Thoracic aorta (tissue), 2 donors: ENCODE measurements at places on chromosomes 7 and 10. TPM values are rescaled to one million over a fixed set of nuclear protein-coding genes. Genes with fewer than 3 reads are reported as not detected.

JCAD gene
- 46.3 TPM for total RNA-seq

DPYSL4 gene
- total RNA-seq = not detected

BET1 gene
- total RNA-seq = 8.3 TPM

- no peaks in the 10 kb centered on the region for H3K27me3 ChIP-seq
- no peak overlapping the region for H3K4me3 ChIP-seq
- DNase-seq = no peak
- no peaks in the 10 kb centered on the region for H3K36me3 ChIP-seq
Measured at GRCh38 chr7:55593515-55594318, 21.4 kb upstream of the VOPP1 start.

GRCh38 chr10:85407088-85407487 lies 959.5 kb downstream of the GRID1 start:
- no peak overlapping the region for H3K27ac ChIP-seq
- H3K36me3 ChIP-seq = no peaks in the 10 kb centered on the region
- H3K4me1 ChIP-seq = no peaks in the 10 kb centered on the region
- no peak for DNase-seq
- no peak overlapping the region for H3K4me3 ChIP-seq
- no peaks in the 10 kb centered on the region for H3K27me3 ChIP-seq

- no peak overlapping the region for H3K27ac ChIP-seq
- no peaks in the 10 kb centered on the region for H3K27me3 ChIP-seq
- peaks cover 18% of the 10 kb centered on the region for H3K36me3 ChIP-seq
- DNase-seq = no peak
Measured at GRCh38 chr7:2431260-2431867, 28.0 kb downstream of the CHST12 start.

- H3K27me3 ChIP-seq = no peaks in the 10 kb centered on the region
- H3K4me1 ChIP-seq = no peaks in the 10 kb centered on the region
- DNase-seq = no peak
- no peak overlapping the region for H3K27ac ChIP-seq
- no peak overlapping the region for H3K4me3 ChIP-seq
- H3K36me3 ChIP-seq = no peaks in the 10 kb centered on the region
Measured at GRCh38 chr10:21808550-21808949, 195.0 kb downstream of the DNAJC1 start.

DNA sequence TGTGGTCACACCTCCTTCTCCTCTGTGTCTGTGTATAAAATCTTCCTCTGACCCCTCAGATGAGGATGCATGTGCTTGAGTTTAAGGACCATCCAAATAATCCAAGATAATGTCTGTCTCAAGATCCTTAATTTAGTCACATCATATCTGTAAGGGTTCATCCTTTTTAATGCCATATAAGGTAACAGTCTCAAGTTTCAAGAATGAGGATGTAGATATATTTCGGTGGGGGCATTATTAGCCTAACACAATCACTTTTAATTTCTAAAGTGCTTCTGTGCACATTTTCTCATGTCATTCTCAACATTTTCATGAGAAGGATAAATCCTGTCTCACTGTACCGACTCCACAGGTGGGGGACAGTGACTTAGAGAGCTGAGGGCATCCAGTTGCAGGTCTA lies 235.3 kb downstream of the BUB3 start:
- H3K4me3 ChIP-seq = no peak overlapping the region
- no peaks in the 10 kb centered on the region for H3K4me1 ChIP-seq
- no peak overlapping the region for H3K27ac ChIP-seq
- H3K27me3 ChIP-seq = no peaks in the 10 kb centered on the region

DNA sequence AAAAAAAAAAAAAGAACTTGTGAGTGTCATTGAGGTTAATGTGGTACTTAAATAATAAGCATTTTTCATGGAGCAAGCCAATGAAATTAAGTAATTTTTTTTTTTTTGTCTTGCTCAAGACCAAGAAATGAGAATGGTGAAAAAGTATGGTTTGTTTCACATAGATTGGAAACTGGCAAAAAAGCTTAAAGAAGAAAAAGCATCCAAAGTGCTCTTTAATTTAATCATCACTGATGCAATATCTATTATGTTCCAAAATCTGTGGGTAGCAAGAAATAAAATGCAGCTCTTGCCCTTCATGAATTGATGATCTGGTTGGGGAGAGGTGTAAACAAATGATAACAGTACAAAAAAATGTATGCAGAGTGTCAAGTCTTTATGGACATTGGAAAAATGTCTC lies 980.6 kb downstream of the REEP3 start:
- H3K4me1 ChIP-seq = no peaks in the 10 kb centered on the region
- no peak for DNase-seq
- no peaks in the 10 kb centered on the region for H3K27me3 ChIP-seq
- no peaks in the 10 kb centered on the region for H3K36me3 ChIP-seq
